ENCODE measurements at places on chromosomes 2 and 18. TPM values are rescaled to one million over a fixed set of nuclear protein-coding genes. Genes with fewer than 3 reads are reported as not detected.

PRSS56 gene
- total RNA-seq: not detected

CNGA3 gene
- total RNA-seq: not detected

SERPINB7 gene
- total RNA-seq: not detected

DRC1 gene
- not detected for total RNA-seq

NTSR2 gene
- total RNA-seq: not detected

SAP130 gene
- total RNA-seq: 15.0 TPM

IL36G gene
- not detected for total RNA-seq

INSIG2 gene
- total RNA-seq: 16.5 TPM
